ENCODE measurements at places on chromosomes 16 and 17. TPM values are rescaled to one million over a fixed set of nuclear protein-coding genes. Genes with fewer than 3 reads are reported as not detected.

DNA sequence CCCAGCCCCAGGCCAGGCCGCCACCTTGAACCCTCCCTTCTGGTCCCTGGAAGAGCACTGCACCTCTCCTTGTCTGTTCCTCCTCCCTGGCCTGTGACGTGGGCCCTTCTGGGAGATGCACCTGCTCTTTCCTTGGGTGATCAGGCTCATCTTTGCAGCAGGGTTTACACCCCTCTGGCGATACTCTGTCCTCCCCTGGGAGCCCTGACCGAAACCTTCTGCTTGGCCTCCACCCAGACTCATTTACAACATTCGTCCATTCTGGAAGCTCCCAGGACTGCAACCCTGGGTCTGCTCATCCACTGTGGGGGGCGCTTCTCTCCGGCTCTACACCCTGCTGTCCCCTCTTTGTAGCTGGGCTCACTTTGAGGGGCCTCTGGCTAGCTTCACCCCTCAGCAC, 73.3 kb downstream of the PGS1 start:
- DNase-seq: no peak

- DNase-seq: no peak
Observed at GRCh38 chr17:48961516-48962233, 6.7 kb downstream of the GIP start.

- no peak for DNase-seq
Observed at GRCh38 chr16:87615621-87616041, 13.3 kb downstream of the JPH3 start.

GRCh38 chr16:77785373-77785764, 3.0 kb upstream of the VAT1L start:
- no peak for DNase-seq

- DNase-seq: no peak
Observed at GRCh38 chr16:3798838-3799237, 81.5 kb upstream of the TRAP1 start.

- DNase-seq: no peak
Observed at GRCh38 chr16:88798772-88799455, 4.7 kb upstream of the CDT1 start.

DNA sequence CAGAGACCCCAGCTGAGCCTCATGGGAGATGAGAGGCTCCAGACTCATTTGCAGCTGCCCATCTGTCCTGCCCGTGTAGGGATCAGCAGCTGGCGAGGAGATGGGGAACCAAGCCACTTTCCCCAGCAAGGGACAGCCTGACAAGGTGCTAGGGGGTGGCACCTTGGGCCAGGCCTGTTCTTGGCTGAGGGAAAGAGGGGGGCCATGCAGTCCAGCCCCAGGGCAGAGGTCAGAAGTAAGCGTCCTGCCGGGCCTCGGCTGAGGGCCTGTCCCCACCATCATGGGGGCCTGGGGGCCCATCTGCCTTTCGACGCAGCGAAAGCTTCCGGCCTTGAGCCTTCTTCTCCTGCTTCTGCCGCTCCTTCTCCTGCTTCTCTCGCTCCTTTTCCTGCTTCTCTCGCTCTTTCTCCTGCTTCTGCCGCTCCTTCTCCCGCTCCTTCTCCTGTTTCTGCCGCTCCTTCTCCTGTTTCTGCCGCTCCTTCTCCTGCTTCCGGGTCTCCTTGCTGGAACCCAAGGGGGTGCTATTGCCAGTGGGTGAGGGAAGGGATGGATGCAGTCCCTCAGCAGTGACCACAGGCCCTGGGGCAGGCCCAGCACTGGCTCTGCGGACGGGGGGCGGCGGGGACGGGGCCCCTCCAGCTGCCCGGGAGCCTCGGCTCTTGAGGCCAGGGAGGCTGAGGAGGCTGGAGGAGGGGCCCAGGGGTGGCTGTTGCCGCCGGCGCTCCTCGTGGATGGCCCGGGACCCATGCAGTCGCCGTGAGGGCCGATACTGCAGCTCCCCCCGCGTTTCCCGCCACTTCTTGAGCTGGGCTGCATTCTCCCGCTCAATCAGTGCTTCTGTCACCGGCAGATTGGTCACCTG, 2.8 kb upstream of the CD2BP2 start:
- peak; percentile 29 for DNase-seq

GRCh38 chr16:9003322-9003721, 39.6 kb upstream of the USP7 start:
- DNase-seq: peak; percentile 46

- no peak for DNase-seq
Observed at GRCh38 chr16:71360378-71360777, 1.9 kb downstream of the CALB2 start.

DNA sequence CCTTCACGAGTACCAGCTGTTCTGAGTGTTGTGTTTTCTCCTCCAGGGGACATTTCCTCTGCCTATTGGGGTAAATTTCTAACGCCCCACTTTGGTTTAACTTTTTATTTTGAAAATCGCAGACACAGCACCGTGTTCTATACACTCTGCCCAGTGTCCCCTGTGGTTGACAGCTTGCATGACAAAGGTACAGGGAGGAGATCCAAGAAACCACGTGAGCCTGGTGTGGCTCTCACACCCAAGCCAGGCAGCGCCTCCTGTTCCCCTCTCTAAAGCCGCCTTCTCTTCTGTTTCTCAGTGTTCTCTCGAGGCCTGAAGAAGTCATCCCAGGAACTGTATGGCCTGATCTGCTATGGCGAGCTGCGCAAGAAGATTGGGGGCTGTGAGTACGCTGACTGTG, 25.4 kb downstream of the CRAMP1 start:
- DNase-seq: no peak

DNA sequence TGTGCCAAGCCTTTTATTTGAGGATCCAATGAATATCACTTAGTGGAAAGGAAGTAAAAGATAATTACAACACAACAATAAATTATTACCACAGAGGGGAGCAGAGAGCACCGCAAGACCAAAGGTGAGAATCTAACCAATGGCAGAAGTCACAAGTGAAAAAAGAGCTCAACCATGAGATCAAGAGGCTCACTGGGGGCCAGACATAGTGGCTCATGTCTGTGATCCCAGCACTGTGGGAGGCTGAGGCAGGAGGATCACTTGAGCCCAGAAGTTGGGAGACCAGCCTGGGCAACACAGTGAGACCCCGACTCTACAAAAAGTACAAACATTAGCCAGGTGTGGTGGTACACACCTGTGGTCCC, 17.7 kb downstream of the ANKRD11 start:
- no peak for DNase-seq

DNA sequence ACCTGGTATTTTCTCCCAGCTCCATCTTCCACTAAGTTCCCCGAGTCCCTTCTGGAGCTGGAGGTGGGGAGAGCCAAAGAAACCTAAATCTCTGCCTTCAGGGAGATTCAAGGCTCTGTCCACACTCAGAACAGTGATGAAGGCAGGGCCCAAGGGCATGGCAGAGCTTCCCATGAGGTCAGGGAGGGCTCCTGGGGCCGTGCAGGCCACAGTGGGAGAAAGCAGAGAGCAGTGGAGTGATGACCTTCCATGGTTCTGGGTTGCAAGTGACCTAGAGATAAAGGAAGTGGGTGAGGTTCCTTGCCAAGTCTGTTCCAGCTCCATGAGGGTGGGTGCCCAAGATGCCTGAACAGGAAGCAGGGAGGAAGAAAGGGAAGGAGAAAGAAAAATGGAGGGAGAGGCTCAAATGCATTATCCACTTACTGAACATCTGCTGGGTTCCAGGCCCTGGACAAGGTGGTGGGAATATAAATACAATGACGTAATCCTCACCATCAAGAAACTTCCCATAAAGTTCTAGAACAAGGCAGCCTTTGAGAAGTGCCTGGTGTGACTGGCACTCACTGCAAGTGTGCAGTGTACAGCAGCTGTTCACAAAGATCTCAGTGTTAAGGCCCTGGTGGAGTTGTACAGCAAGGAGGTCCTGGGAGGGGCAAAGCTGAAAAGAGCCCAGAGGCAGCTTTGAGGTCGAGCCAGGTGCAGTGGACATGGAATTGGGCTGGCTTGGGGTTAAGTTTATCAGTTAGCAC, 13.3 kb downstream of the TBKBP1 start:
- DNase-seq: peak; percentile 21

- DNase-seq: no peak
Observed at GRCh38 chr16:21603928-21604327, 4.6 kb downstream of the METTL9 start.

DNA sequence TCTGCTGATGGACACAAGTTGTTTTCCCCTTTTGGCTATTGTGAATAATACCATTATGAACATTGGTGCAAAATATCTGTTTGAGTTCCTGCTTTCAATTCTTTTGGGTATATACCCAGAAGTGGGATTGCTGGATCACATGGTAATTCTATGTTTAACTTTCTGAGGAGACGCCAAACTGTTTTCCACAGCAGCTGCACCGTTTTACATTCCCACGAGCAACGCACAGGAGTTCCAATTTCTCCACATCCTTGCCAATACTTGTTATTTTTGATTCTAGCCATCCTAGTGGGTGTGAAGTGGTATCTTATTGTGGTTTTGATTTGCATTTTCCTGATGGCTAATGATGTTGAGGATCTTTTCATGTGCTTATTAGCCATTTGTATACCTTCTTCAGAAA, 43.4 kb upstream of the GAS7 start:
- no peak for DNase-seq

GRCh38 chr17:60926466-60927183, 249.0 kb downstream of the BCAS3 start:
- DNase-seq: no peak

GRCh38 chr17:63596856-63597586, 3.7 kb upstream of the TACO1 start:
- DNase-seq: no peak

DNA sequence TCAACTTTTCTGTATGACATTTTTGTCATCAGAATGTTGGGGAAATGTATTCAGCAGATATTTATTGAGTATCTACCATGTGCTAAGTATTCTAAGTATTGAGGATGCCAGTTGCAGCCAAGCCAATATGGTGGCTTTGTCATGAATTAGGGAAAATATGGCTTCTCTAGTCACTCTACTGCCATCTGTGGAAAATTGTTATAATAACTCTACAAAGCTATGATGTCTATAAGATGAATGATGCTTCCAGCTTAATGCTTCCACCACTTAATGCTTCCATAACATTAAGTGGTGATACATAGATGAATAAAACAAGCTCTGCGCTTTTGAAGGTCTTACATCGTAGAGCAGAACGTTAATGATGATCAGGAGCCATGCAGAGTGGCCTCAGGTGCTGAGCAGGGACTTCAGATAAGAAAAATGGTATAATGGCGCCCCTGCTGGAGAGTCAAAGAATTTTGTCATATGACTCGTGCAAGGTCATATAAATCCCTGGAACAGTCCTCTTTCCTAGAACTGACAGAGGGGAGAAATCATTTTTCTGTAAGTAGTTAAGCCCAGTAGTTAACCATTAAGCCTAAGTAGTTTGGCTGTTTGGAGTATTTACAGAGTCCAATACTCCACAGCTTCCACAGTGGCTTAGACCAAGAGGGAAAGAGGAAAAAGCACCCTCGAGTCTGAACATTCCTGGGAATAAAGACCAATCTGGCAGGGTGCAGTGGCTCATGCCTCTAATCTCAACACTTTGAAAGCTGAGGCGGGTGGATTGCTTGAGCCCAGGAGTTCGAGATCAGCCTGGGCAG, 2.7 kb upstream of the TMIGD1 start:
- no peak for DNase-seq

- no peak for DNase-seq
Observed at GRCh38 chr16:50463581-50464324, 84.4 kb upstream of the NKD1 start.

DNA sequence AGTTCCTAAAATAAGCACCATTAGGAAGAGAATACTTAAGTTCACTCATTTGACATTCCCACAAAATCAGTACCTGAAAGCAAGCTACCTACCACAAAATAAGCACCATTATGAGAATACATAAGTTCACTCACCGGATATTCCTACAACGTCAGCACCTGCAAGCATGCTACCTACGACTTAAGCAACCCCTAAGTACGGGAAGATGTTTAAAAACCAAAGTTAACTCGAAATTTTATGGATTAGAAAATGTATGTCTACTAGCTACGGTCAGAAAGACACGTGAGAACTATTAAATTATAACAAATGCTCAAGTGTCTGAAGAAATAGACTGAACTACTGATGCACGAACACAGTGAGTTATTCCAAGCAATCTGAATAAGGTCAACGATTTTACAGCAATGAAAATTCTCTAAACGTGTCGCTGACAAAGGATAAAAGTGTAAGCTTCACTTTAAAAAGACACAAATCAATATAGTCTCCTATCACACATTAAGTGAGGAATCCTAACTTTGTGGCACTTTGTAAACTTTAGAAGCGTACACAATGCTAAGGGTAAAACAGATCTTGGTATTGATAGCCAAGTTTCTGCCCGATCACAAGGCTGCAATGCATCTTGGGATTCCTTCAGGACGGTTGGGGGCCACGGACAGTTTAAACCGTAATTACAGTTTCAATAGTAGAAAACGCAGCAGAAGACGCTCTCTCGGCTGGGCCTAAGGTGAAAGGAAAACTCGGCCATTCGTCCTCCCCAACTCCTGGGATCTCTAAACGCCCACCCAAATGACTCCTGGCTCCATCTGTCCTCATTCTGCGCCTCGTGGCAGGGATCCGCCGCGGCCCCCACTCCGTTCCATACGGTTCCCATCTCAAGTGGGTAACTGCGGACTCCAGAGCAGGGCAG, 1.3 kb downstream of the GSPT1 start:
- no peak for DNase-seq

DNA sequence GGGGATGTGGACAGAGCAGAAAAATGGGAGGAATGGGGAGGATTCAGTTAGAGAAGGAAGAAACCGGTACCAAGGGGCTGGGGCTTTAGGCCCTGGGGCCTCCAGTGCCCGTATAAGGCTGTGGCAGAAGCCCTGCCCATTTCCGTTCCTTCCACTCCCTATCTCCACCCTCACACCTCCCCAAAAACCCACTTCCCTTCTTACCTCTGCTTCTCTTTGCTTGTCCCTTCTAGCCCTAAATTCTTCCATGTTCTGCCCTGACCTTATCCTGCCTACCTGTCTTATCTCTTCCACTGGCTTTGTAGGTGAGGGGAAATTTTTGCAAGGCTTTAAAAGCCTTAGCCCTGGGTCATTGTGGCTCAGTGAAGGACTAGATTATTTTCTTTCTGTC, 4.1 kb downstream of the RNF167 start:
- no peak for DNase-seq

DNA sequence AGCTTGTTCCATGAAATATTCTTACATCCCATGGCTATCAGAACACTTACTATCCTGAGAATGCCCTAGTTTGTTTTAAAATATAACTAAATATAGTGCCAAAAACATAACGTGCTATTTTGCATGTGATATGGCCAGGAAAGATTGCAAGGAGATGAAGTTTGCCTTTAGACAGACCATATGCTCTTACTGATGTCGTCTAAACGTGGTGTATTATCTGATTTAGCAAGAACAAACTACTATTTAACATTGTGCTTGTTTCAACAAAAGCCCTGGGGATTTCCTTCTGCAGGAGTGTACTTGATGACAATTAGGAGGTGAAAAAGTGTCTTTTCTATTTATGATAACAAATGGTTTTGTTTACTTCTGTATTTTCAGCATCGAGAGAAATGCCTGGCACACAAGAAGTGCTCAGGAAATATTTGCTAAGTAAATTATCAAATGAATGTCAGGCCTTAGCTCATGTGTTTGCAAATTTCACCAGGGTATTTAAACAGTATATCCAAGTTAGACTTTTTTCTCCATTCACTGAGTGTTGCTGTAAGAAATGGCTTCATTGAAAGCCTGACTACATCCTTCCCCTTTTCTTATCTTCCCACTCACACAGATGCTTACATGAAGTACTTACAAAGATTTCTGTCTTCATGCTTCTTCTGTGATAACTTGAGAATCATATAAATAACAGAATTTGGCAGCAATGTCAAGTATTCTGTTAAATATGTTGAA, 1033.6 kb downstream of the CDH8 start:
- DNase-seq: peak; percentile 13

The MLKL gene
- polyA plus RNA-seq: 7.3 TPM

The ACTG1 gene
- polyA plus RNA-seq: 3,047 TPM

The ARL2BP gene
- 76.1 TPM for polyA plus RNA-seq

The PRSS8 gene
- polyA plus RNA-seq: 108 TPM

The GGT6 gene
- polyA plus RNA-seq: 5.8 TPM

The C17orf100 gene
- polyA plus RNA-seq: 4.9 TPM

The GEMIN4 gene
- 34.5 TPM for polyA plus RNA-seq
